ENCODE measurements at places on chromosomes 3 and 15.

DNA sequence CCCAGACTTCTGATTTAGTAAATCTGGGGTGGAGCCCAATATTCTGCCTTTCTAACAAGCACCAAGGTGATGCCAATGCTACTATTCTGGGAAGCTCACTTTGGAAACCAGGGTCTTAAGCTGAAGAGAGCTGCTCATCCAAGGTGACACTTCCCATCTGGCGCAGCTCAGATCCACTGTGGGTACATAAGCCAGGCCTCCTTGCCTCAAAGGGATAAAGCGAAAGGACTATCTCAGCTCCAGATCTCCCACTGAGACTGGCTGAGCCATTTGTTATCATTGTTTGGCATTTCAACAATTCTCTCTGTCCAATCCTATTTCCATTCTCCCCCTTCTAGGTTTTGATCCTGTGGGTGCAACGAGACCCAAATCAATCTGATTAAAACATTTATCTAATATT, 323.8 kb downstream of the GBE1 start:
- no peak for DNase-seq

- no peak for DNase-seq
Measured at GRCh38 chr3:49120096-49120437, 556 bp downstream of the USP19 start.

- no peak for DNase-seq
Measured at GRCh38 chr15:100528833-100529428, at the start of gene CERS3. CERS3 (minus strand) TSS chr15:100528950; CDS start chr15:100501849, 27,101 bp downstream.

DNA sequence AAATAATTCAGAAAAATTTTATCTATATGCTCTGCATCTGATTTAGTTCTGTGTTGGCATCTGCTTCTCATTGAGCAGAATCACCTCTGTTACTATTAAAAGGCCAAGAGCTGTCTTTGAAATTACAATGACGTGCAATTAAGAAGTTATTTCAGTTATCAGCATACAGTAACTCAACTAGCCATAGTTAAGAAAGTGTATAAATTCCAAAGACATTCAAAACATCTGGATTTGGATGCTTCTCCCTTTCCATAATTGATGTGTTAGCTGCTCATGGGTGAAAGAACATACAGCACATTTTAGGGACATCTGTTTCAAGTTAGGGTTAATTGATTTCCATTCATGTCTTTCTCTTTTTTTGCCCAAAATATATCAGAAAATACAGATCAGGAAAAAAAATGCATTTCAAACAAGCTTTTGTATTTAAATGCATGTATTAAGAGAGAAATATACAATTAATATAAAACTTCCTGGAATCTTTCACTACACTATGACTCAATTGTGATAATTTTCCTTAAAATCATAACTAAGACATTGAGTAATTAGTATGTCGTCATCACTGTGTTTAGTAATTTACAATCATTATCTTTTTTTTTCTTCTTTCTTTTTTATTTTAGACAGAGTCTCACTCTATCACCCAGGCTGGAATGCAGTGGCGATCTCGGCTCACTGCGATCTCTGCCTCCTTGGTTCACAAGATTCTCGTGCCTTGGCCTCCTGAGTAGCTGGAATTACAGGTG, 82.7 kb upstream of the MBNL1 start:
- no peak for DNase-seq

DNA sequence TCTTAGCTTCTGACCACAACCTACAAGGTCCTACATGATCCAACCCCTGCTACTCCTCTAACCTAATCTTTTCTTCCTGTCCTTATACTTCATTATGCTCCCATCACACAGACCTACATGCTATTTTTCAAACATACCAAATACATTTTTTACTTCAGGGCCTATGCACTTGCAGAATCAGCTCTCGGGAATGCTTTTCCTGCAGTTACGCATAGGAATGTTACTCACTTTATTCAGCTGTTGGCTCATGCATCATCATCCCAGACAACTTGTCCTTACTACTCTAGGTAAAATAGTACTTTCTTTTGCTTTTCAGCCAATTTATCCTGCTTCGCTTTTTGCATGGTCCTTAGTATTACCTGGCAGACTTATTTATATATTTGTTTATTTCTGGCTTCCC, 105.6 kb downstream of the OXSM start:
- no peak for DNase-seq

- no peak for DNase-seq
Measured at GRCh38 chr15:81161160-81161673, 27.1 kb downstream of the CFAP161 start.

- DNase-seq = no peak
Measured at GRCh38 chr3:177424521-177424920, 227.2 kb upstream of the TBL1XR1 start.

DNA sequence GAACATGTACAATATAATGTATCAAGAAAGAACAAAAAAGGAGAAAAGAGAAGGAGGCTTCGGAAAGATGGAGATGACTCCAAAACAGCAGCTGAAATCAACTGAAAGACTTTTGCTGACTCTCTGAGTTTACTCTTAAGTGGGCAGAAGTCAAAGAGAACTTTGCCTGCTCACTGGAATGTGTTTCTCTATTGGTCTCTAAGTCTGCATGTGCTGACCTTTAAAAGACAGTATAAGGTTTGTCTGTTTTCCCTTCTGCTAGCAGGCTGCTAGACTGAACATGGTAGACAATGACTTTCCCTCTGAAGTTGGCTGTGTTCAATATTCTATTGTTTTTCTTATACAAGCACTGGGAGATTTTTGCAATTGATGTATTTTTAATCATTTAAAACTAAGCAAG, 7.2 kb upstream of the MAP4 start:
- DNase-seq = no peak

DNA sequence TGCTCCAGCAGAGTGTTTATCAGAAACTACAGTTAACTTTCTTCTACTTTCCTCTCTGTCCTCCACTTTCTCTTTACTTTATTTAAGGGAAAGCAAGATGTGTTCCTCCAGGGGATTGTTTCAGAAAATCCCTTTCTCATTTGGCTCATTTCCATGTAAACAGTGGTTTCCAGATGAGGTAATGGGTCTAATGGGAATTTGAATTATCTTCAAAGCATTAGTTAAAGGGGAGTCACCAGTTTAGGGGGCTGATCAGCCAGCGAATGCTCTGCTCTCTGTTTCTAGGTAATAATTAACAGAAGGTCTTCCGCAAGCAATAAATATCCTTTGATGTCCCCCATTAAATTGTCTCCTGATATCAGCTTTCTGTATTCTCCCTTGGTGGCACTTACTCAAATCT, 30.4 kb upstream of the ZNF639 start:
- DNase-seq = no peak

GRCh38 chr3:19093084-19093483, 55.2 kb upstream of the KCNH8 start:
- DNase-seq = no peak

- DNase-seq = no peak
Measured at GRCh38 chr15:71577071-71577470, 233.3 kb upstream of the NR2E3 start.

DNA sequence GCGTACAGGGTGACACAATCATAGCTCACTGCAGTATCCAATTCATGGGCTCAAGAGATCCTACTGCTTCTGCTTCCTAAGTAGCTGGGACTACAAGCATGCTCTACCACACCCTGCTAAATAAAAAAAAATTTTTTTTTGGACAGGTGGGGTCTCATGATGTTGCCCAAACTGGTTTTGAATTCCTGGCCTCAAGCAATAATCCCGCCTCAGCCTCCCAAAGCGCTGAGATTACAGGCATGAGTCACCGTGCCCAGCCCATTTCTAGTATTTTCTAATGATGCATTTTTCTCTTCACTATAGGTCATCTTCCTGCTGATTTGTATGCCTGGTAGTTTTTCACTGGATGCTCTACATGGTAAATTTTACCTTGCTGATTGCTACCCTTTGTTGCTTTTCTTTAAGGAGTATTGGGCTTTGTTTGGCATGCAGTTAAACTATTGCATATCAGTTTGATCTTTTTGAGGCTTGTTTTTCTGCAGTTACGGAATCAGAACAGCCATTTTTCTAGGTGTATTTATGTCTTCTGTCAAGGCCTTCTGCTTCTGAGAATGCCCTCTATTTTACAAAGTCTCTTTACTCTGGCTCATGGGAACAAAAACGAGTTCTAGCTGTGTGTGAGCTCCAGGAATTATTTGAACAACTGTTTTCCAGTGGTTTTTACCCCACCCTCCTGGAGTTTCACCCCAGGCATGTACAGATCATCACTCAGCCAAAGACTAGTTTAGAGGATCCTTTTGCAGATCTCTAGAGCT, 14.2 kb upstream of the NPTN start:
- DNase-seq = no peak

DNA sequence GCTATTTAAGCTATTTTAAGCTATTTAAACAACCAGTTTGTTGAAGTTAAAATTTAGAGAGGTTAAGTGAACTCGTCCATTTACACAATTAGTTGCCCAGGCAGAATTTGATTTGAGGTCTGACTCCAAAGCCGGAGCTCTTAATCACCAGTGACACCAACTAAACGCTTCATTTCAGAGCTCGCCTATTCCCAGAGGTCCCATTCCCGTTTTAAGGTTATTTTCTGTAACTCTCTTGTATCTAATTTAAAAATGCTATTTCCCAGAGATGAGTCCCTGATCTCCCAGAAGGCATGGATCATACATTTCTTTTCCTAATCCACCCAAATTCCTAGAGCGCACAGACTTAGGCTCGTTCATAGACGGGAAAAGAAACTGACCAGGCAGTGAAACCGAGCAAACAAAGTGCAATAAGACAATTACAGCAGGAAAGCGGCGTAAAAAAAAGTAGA, 904 bp upstream of the MCTP2 start:
- DNase-seq = no peak

DNA sequence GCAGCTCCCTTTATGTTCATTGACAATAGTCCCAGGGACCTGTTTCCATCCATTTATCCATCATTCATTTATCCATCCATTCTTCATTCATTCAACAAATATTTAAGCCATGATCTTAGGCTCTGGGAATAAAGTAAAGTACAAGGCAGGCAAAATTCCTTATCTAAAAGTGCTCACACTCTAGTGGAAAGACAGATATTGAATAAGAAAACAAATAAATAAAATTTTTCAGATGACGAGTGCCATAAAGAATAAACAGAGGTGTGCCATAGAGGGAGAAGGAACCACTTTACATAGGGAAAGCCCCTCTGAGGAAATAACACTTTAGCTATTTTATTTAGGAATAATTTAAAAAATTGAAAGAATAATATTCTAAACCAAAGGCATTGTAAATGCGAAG, 76.2 kb downstream of the COL8A1 start:
- no peak for DNase-seq

All from NCI-H748 treated with DMSO at 0.1 percent for 48 hours (cell line).